KBM-7 (cell line): ENCODE measurements at places on chromosomes 2 and 18.

DNA sequence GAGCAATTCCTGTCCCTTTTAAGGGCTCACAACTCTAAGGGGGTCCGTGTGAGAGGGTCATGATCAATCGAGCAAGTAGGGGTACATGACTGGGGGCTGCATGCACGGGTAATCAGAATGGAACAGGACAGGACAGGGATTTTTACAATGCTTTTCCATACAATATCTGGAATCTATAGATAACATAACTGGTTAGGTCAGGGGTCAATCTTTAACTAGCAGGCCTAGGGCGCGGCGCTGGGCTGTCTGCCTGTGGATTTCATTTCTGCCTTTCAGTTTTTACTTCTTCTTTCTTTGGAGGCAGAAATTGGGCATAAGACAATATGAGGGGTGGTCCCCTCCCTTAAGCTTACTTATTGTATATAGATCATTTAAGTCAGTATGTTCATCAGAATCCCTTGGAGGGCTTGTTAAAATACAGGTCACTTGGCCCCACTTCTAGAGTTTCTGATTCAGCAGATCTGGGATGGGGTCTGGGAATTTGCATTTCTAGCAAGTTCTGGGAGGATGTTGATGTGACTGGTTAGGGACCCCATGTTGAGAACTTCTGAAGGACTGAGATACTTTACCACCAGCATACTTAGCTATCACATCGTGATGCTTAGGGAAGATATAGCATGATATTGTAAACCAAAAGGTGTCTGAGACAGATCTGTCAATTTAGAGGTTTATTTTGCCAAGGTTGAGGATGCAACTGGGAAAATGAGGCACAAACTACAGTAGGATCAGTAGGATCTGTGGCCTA, 2.8 kb upstream of the INPP4A start:
- no peak for DNase-seq

DNA sequence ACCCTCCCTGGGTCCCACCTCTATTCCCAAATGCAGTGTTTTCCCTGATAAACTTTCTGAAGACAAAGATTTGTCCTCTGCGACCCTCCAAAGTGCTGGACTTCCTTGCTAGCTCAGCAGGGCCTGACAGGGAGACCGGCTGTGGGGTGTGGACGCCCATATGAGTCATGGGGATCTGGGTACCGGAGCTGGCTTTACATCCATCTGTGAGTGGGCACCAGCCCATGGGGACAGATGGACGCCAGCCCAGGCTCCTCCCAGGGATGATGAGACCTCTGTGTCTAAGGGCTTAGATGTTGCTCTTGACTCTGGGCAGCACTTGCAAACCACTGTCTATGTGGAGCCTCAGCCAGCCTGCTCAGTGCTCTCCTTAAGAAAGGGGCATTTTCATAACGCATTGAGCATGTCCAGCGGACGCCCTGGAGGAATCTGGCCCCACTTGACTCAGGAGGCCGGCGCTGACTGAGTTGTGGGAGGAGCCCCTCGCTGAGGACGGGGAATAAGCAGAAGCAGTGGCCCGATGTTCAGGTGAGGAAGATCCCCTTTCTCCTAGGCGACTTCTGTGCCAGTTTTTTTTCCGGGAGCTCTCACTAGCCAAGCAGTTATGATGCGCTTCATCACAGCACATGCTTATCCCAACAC, 229.4 kb upstream of the MYT1L start:
- DNase-seq = no peak

- DNase-seq = no peak
Measured at GRCh38 chr2:74414881-74415761, 6.3 kb downstream of the C2orf81 start.

DNA sequence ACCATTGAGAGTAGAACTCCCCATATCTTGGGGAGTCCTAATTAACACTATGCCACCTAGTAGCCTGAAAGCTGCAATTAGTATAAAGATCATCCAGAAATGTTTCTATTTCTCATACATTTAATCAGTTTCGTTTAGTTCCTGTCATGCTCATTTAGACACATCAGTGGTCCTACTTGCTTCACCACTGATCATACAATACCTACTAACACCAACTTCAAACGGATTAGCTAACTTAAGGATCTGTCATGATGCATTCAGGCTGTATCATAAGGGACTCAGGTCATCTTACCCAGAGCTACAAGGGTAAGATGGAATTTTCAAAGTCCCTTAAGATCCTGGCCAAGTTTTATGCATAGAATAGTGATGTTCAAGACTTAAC, 6.8 kb downstream of the SRSF7 start:
- DNase-seq = no peak

DNA sequence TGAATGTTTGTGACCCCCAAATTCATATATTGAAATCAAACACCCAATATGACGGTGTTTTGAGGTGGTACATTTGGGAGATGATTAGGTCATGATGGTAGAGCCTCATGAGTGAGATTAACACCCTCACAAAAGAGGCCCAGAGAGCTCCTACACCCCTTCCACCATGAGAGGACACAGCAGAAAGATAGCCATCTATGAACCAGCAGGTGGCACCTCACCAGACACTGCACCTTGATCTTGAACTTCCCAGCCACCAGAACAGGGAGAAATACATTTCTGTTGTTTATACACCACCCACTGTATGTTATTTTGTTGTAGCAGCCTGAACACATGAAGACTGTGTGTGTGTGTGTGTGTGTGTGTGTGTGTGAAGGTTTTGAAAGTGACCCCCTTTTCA, 58.1 kb downstream of the ST3GAL5 start:
- no peak for DNase-seq

GRCh38 chr2:219998107-219998506, 370.7 kb downstream of the SLC4A3 start:
- DNase-seq = no peak

- no peak for DNase-seq
Measured at GRCh38 chr18:51503351-51503750, 305.9 kb upstream of the MEX3C start.

DNA sequence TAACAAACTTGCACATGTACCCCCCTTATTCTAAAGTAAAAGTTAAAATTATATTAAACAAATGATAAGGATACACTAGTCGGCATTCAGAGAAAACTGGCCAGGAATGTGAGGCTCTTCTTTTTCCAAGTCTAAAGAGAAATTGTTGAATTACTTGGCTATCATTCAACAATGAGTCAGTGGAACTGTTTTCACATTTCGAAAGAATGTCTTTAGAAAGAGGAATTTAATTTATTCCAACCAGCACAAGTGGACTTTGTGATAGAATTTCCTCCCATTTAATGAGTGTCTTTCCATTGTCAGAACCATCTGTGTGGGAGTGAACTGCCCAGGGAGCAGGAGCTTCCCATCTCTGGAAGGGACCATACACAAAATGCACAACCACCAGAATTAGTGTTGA, 792.2 kb downstream of the EPHA4 start:
- no peak for DNase-seq

DNA sequence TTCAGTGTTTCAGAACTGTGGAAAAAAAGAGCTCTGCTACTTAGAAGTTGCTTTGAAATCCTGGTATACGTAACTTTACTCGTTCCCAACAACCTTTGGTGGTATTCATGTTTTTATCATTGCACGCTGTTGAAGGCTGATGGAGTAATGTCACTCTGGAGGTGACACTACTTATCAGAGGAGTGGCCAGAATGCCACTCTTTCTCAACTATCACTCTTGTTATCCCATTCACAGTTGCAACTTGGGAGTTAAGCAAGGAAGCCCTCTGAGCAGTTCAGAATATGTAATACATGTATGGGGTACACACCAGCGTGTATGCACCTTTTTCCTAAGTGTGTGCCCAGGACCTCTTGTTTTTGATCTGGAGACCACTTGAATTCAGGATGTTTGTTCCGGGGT, 53.6 kb downstream of the TANC1 start:
- no peak for DNase-seq

DNA sequence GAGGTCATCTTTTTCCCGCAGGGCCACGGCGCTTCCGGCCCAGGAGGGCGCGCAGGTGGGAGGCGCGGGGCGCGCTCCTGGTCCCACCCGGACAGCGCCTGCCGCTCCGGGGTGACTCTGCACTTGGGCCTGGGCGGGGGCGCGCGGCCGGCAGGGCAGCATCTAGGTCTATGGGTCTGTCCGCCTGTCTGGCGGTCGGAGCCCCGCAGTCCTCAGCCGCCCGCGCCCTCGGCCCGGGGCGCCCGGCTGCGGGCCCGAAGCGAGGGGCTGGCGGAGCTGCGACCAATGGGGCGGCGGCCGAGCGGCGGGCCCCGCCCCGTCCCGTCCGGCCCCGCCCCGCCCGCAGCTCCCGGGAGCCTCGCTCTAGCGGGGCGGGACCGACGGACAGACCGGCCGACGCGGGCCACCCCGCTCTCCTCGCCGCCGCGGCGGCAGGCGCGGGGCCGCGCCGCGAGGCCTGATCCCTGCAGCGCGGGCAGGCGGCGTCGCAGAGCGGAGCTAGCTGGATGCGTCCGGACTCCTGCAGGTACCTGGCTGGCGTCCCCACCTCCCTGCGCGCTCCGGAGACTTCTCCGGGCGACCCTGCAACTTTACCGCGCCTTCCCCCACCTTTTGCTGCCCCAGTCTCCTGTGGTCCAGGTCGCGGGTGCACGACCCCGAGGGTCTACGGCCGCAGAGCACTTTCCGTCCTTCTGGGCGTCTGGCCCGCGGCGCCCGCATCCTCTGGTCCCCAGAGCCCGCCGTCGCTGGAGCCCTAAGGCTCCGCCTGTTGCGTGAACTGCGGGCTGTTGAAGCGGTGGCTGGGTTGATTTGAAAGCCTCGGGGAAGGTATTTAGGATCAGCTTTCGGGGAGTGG, at the start of gene KCNS3:
KCNS3 (plus strand) TSS at position 387 of the 856 bp plus-strand sequence. CDS start 52,342 bp downstream, outside the sequence.
- DNase-seq = no peak

DNA sequence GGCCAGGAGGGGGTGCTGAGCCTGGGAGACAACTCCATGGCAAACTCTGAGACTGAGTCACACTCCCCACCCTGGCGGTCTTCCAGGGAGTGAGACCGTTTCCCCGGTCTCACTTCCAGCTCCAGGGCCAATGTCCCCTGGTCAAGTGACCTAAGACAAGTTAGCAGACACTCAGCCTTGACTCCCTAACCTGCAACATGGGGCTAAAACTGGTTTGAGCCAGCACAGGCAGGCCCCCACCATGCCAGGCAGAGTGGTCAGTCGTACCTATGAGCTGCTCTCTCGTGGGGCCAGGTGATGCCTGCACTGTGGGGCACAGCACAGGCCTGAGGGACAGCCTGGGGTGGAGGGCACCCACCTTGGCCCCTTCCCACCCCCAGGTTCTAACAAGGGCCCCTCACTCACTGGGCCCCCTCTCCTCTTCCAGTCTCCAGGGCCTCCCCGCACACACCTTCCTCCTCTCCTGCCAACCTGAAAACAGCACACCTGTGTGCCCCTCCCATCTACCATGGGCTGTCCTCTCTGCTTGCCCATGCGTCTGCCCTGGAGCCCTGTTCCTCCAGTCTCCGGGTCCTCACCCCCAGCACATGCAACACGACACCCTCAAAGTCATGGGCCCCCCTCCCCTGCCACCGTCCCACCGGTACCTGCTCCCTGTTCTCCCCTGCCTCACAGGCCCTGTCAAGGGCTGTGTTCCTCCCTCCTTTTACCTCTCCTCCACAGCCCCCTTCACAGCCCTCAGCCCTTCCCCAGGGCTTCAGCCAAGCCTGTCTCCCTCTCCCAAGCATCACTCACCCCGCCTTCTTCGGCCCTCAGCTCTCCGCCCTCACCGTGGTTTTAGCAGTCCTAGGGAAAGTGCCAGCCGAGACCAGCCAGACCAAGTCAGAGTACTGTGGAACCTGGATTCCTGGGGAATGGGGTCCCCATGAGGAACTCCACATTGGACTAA, 1.6 kb downstream of the GPR17 start:
- no peak for DNase-seq

GRCh38 chr2:240791221-240791800, 28.7 kb downstream of the KIF1A start:
- DNase-seq = no peak

DNA sequence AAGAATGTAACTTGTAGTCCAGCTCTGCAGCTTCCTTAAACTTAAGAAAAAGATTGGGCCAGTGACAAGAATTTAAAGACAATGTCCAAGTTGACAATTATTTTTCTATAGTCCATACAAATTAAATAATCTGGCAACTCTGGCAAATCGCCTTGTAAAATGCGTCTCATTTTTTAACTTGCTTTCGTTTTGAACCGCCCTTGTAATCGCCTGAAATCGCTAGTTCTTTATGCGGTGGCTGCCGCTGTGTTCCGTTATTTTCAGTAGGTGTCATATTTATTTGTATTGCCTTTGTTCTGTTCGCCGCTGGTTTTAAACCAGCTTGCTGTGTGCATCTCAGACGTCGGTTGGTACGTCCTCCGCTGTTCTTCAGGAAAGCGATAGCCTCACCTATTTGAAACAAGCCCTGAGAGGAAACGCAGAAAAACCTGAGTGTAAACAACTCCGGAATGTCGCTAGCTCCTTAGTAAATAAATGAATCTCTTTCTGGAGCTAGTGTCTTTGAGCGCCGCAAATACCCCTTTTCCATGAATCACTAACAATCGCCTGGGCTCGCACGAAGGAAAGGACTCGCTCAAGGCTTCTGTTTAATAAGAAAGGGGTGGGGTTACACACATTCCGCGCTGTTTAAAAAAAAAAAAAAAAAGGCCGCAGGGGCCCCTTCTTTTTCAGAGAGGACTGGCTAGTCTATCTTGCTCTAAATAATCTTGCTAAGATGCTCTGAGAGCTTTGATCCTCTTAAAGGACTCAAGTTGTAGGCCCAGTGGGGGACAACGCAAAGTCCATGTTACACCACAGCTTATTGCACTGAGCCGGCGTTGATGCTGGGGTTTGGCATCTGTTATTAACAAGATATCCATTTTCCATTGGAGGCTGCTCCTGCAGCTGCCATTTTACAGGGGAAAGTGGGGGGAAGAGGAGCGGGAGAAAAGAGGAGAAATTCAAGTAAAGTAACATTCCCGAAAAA, 3.0 kb downstream of the HOXD8 start:
- no peak for DNase-seq

GRCh38 chr2:216688731-216689340, 6.5 kb downstream of the IGFBP5 start:
- DNase-seq = no peak

DNA sequence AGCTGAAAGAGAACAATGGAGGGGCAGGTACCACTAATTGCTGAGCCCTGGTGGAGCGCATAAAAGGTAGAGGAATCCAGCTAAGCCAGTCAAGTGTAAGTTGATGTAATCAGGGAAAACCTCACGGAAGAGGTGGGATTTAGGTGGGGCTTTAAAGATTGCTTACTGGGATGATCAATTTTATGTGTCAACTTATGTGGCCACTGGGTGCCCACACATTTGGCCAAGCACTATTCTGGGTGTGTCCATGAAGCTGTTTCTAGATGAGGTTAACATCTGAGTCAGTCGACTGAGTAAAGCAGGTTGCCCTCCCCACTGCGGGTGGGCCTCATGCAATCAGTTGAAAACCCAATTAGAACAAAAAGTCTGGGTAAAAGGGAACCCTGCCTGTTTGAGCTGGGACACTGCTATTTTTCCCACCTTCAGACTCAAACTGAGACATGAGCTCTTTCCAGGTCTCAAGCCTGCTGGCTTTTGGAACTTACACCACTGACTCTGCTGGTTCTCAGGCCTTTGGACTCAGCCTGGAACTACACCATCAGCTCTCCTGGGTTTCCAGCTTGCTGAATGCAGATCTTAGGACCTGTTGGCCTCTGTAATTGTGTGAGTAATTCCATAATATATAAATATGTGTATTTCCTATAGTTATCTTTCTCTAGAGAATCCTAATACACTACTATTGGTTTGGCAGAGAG, 67.3 kb downstream of the MYO5B start:
- DNase-seq = no peak

- DNase-seq = no peak
Measured at GRCh38 chr2:51027442-51027841, 4.5 kb downstream of the NRXN1 start.

GRCh38 chr2:37790019-37790418, 118.6 kb upstream of the CDC42EP3 start:
- no peak for DNase-seq
